ENCODE measurements at places on chromosomes 1 and 21.

DNA sequence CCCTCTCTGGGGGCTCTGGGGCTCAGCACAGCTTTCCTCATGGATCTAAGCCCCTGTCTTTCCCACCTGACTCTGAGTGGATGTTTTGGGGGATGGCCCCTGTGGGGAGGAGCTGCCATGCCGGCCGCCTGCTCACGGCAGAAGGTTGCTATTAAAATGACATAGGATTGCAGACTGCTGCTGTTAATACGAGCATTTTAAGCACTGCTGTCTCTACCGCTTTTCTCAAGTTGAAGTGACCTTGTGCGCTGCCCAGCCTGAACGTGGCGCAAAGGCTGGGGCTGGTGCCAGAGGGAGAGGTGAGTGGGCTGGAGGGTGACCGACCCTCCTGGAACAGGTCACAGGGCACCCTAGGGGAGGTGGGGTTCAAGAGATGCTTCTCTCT lies 58.4 kb downstream of the DISP3 start:
- no peak for DNase-seq

GRCh38 chr1:199898654-199899053 lies 128.9 kb upstream of the NR5A2 start:
- DNase-seq, result no peak

- DNase-seq, result no peak
Observed at GRCh38 chr1:40842207-40842606, 20.0 kb downstream of the CITED4 start.

DNA sequence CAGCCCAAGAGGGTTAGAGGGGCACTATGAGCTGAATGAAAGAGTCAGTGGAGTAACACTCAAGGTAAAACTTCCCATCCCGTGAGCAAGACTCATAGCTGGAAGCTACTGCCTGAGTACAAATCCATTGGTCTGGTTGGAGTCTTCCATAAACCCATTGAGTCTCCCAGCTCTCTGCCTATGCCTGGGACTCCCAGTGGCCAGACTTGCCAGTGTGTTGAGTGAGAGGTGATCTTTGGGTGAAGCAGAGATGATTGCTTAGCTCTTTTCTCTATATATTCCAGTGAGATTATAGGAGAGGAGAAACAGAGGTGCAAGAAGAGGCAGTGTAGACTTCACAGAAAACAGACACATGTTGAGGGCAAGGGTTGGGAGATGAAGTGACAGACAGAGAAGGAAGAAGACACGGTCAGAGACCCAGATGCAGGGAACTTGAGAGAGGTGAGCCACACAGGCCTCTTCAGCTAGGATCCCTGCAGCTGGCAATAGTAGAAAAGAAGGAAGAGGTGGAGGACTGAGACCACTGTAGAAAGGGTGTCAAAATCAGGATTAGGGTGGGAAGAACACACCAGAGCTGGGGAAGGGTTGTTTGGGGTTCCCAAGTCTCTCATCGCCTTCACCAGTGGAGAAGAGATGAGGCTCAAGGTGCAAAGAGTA lies 3.7 kb downstream of the FOXD2 start:
- DNase-seq, result no peak

DNA sequence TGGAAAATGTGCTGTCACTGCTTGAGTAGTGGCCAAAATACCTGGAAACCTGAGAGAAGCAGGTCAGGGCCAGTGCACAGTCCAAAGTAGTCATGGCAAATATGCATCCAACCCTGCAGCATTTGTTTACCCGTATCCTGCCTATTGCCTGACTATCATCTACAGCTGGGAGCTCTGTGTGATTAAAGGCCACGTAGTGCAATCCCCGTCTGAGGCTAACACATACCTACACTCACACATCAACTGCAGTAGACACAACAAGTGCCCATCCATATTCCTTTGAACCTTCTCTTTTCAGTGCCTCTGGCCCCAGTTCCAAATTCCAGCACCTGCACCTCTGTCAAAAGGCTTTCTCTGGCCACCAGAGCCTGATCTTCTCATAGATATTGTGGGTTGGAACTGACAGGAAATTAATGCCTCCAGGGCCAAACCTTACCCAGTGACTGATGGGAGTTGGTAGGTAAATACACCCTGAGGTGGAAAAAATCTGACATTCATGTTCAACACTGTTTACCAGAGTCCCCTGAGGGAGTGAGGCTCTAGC lies 383.0 kb downstream of the SETD4 start:
- DNase-seq, result no peak

DNA sequence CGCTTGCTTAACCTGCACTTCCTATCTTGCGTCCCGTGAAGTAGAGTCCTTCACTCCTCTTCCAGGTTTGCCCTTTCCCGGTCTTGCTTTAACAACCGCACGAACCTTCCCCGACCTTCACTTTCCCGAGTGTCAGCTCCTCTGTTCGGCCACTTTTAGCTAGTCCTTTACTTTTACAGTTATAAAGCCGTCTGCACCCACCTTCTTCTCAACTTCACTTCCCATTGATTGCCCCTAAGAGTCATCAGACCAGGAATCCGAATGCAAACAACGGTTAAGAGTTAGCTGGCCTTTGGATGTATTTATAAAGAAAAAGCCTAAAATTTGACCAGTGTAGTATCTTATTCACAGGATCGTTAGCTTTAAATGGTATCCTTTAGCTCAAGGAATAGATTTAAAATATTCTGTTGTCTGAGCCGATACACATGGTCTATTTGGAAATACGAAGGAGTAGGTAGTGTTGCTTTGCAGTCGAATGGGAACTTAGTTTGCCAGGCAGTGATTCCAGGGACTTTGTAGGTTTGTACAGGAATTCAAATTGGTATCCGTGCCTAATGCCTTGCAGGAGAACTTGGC lies 1.4 kb downstream of the PPP2R5A start:
- no peak for DNase-seq

DNA sequence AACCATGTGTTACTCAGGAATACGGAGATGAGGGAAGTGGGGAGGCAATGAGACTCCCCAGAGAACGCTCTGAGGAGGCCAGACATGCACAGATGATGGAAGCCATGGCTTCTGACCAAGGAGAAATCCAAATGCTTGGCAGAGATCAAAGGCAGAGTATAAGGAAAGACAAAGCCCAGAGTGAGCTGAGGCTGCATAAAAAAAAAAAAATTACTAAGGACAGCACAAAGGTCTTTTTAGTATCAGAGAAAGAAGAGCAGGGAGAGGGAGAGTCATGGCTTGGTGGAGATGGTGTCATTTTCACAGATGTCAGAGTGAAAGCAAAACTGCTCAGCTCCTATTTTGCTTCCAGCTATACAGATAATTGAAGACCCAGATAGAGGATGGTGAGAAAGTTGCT lies 8.1 kb upstream of the NCF2 start:
- DNase-seq, result no peak

GRCh38 chr1:167916766-167917511 lies 3.0 kb upstream of the ADCY10 start:
- no peak for DNase-seq

- DNase-seq, result no peak
Observed at GRCh38 chr21:17950591-17950990, 131.4 kb upstream of the C21orf91 start.

GRCh38 chr1:155106862-155107261 lies 20.8 kb upstream of the EFNA1 start:
- DNase-seq, result no peak

GRCh38 chr1:151472856-151473731 lies 13.8 kb upstream of the POGZ start:
- DNase-seq, result peak; percentile 45

DNA sequence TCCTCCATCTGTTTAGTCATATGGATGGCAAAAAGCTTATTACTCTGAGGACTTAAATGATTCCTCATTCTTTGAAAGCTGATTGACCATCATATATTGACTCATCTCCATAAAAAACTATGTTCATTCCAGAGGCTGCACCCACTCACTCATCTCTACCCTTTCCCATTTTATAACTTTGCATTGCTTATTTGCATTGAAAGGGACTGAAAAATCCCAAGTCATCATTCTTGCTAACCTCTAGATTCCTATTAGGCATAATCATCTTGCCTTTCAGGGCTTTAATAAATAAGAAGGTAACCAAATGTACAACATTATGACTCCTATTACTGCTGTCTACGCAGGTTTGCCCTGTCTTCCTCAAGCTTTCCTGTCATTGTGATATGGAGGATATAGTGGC lies 1180.3 kb upstream of the B3GALT2 start:
- no peak for DNase-seq

GRCh38 chr1:45443580-45444446 lies 47.1 kb downstream of the TESK2 start:
- no peak for DNase-seq

DNA sequence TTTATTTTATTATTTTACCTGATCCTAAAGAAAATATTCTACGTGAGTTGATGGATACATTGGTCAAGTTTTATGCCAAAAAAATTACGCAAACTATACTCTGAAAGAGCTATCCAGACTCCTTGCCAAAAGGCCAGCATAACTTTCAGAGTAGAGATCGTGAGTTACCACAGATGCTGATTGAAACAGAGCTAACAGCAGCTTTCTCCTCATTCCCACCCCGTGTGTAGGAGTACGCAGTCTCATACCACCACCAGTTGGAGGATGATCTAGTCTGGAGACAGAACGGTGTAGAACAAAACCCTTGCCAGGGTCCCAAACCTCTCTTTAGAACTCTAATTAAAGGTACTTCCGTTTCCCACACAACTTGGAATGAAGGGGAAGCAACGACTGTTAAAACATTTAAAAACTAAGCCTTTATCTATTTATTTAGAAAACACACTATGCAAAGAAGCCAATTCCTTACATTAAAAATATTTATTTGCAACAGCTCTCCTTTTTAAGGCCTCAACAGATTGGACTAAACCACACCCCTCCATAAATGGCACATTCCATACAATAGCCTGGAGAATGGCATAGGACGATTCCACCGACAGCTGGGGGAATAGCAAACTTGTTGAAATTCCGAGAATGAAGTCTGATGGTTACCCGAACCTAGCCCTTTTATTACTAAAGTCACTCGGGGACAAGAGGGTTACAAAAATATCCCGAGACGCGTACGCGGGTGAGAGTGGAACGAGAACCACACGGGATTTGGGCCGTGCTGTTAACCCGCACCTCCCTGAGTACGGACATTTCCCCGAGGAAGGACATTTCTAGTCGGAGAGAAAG lies 1.4 kb downstream of the NUCKS1 start:
- peak; percentile 25 for DNase-seq

DNA sequence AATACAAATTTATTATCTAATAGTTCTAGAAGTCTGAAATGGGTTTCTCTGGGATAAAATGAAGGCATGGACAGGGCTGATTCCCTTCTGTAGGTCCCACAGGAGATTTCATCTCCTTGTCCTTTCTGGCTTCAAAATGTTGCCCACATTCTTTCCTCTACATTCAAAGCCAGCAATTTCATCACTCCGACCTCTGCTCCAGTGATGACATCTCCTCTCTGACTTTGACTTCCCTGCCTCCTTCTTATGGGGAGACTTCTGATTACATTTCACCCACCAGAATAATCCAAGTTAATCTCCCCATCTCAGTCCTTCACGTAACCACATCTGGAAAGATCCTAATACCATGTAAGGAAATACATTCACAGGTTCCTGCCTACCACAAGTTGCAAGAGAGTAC lies 358.0 kb upstream of the C1orf87 start:
- no peak for DNase-seq

Measured in putamen (tissue), 1 donor.